Dermis lymphatic vessel endothelial cell (primary cell): ENCODE measurements at places on chromosomes 11 and 22. TPM values are rescaled to one million over a fixed set of nuclear protein-coding genes. Genes with fewer than 3 reads are reported as not detected.

ZNF280B gene
- 0.43 and 0.54 TPM in 2 replicates for total RNA-seq

JAML gene
- total RNA-seq, result 0.11 and 0.17 TPM in 2 replicates

SYT8 gene
- 0.11 TPM in 1 of 2 replicates, not detected in the other for total RNA-seq

RIMBP3C gene
- 0.11 and 0.17 TPM in 2 replicates for total RNA-seq

OR6Q1 gene
- not detected in 2 replicates for total RNA-seq

LUZP2 gene
- total RNA-seq, result not detected in 2 replicates

MGAT3 gene
- not detected in 2 replicates for total RNA-seq
